ENCODE measurements at places on chromosomes 1 and 21. TPM values are rescaled to one million over a fixed set of nuclear protein-coding genes. Genes with fewer than 3 reads are reported as not detected.

Gene DPH2
- total RNA-seq, result 94.7 TPM

Gene C1orf141
- total RNA-seq, result not detected

Gene C1orf87
- not detected for total RNA-seq

Gene OR6P1
- not detected for total RNA-seq

Gene MCM3AP
- total RNA-seq, result 131 TPM

Gene AUNIP
- total RNA-seq, result 7.3 TPM

Gene ERG
- total RNA-seq, result not detected

Gene SPRR2G
- total RNA-seq, result not detected

Gene GPR3
- total RNA-seq, result 3.9 TPM

Gene C8A
- not detected for total RNA-seq

Gene THEM5
- total RNA-seq, result not detected

Gene CHD1L
- total RNA-seq, result 51.2 TPM

Gene CACNA1S
- not detected for total RNA-seq

Gene C1orf116
- total RNA-seq, result not detected

Gene KCNQ4
- 0.09 TPM for total RNA-seq

Gene DENND2C
- total RNA-seq, result 0.59 TPM

Gene ACTL8
- not detected for total RNA-seq

Gene LIN28A
- not detected for total RNA-seq

Gene ITLN1
- total RNA-seq, result not detected

Gene KRTAP13-3
- total RNA-seq, result not detected

Gene MLLT11
- 3.3 TPM for total RNA-seq

Gene FCRL2
- not detected for total RNA-seq

Gene BRINP2
- total RNA-seq, result not detected

Gene AIDA
- total RNA-seq, result 57.9 TPM

Gene ZNF593OS
- not detected for total RNA-seq

Gene KPRP
- total RNA-seq, result not detected

Gene COL18A1
- 2.2 TPM for total RNA-seq

Gene CRYBG2
- 1.3 TPM for total RNA-seq

Gene PCSK9
- not detected for total RNA-seq

Gene KIF26B
- total RNA-seq, result 0.16 TPM

Gene GPATCH4
- 123 TPM for total RNA-seq

Gene RAVER2
- total RNA-seq, result 6.7 TPM

Gene S100A3
- not detected for total RNA-seq

Gene FAM72C
- total RNA-seq, result 4.1 TPM

Gene RNU1-2
- total RNA-seq, result 1,293 TPM

Gene HCRTR1
- total RNA-seq, result not detected

Gene IL12RB2
- total RNA-seq, result 32.8 TPM

Gene F5
- total RNA-seq, result 76.5 TPM

Gene TMED5
- total RNA-seq, result 37.9 TPM

Gene RIMS3
- 1.4 TPM for total RNA-seq

Gene EPB41
- total RNA-seq, result 89.9 TPM

Gene C1QC
- total RNA-seq, result 0.93 TPM

Gene PWP2
- total RNA-seq, result 10.4 TPM

Gene LCE2A
- not detected for total RNA-seq

Measured in CD8-positive, alpha-beta memory T cell (primary cell).